ENCODE measurements at places on chromosomes 16 and 17.

DNA sequence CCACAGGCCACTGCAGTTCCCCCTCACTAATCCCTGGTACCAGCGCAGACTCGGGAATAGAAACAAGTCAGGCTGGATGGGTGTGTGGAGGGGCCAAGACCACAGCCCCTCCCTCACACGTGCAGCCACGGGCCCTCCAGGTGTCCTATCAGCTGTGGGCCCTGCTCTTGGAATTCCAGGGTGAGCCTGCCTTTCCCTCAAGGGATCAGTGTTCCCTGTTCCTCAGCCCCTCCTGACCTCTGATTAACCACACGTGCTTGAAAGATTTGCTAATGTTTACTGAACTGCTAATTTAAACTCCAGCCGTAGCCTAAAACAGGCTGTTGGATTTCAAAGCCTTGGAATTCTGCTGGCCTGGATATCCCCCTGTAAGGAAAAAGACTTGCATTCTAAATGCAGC lies 146.4 kb downstream of the SOCS1 start:
- DNase-seq = no peak

DNA sequence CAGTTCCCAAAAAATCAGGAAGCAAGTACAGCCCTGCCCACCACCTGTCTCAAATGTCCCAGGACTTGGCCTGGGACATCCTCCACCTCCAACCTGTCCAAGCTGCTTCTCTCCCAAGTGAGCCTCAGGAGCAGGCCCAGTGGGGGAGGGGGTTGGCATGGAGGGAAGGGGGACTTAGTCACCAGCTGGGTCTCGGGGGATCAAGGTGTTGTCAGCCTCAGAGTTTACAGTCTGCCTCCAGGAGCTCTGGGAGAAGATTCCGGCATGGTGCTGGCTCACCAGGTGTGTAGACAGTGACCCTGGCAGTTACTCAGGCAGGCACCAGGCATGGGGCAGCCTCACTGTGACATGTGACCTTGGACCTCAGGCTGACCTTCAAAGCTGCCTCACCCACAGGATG lies 19.7 kb downstream of the ZNF423 start:
- DNase-seq = no peak

DNA sequence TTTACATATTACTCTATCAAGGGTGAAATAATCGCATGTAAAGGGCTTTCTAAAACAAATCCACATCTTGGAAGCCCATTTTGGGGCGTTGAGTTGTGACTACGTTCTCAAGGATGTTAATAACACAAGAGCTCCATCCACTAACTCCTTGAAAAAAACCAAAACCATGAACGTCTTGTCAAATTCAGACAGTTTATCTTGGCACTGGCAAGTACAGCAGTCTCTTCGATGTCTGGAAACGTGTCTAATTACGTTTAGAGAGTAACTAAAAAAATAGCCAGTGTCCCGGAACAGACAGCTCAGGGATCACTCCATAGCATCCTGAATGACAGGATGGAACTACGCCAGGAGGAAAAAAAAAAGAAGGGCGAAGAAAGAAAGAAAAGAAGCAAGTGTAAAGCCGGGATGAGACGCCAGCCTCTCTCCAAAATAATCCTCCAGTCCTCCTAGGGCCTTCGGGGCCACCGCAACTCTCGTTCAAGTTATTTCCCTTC lies 954 bp downstream of the MYO1D start:
- DNase-seq = no peak

- no peak for DNase-seq
Measured at GRCh38 chr17:55162556-55162946, 102.2 kb upstream of the HLF start.

DNA sequence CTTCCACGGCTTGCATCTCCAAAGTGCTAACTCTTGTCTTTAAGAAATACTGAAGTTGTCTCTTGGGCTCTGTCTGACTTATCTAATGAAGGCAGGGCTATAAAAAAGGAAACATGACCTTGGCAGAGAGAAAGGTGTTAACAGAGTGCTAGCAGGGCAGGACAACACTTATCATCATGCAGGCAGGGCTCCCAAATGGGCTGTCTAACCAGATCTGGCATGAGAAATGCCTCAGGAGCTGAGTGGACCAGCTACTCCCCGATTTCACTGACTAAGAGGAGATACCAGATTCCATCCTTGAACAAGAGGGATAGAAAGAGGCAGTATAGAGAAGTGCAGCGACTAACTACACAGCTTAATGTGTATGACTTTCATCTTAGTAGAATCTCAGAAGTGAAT lies 32.6 kb downstream of the PMP22 start:
- no peak for DNase-seq

DNA sequence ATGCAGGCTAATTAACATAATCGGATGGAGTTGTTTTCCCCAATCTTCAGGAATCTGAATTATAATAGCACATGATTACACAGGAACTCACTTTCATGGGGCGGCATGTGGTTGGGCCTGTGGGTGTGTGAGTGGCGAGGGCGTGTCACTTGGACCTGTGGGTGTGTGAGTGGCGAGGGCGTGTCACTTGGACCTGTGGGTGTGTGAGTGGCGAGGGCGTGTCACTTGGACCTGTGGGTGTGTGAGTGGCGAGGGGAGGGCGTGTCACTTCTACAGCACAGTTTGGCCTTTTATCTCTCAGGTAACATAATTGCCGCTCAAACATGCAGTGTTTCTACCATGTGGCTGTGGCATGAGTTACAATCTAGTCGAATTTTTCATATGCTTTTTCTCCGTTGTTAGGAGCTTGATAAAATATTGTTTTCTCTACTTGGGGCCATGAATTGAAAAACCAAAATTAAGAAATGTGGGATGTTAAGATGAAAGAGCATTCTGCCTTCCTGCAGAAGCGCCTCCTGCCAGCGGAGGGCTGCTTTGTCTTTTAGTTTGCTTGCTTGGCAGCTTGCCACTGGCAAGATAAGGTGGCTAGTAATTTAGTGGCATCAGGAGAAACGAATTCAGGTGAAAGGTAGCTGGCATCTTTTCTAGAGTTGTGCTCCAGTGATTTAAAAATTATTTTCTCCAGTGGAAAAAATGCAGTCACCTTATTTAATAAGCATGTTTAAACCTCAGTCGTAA lies 36.2 kb downstream of the USP10 start:
- peak; percentile 54 for DNase-seq

GRCh38 chr17:57080718-57081117 lies 4.3 kb upstream of the AKAP1 start:
- no peak for DNase-seq

DNA sequence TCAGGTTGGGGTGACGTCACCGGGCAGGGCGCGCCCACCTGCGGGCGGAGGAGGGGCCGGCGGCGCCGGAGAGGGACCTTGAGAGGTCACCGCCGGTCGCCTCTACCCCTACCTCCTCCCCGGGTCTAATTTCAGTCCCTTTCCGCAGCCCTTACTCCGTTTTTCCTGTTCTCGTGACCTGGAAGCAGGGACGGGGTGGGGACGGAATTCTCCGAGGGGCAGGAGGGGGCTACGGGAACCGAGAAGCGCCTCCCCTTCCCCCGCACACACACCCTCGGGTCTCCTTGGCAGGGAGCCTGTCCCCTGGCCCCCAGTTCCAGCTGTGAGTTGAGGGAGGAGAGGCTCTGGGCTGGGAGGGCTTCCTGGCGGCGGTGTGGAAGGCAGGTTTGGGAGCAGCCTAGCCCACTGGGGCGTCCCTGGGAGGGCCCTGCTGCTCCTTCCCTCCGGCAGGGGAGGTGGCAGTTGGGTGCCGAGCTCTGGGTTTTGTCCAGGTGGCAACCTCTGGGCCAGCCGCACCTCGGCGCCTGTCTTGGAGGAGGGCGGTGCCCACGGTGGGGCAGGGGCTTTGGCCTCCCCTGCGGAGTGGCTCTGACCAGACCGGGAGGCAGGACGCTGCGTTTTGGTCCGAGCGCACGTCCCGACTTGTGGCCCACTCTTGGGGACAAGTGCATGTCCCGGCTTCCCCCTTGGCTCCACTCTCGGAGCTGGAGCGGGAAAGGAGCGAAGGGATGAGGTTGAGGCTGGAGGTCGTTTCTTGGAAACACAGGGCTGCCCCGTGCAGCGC lies 773 bp downstream of the SYNGR3 start:
- DNase-seq = peak; percentile 41

- DNase-seq = no peak
Measured at GRCh38 chr16:65123396-65124211, 1.7 kb upstream of the CDH11 start.

- DNase-seq = no peak
Measured at GRCh38 chr17:50270435-50271362, 3.6 kb upstream of the TMEM92 start.

DNA sequence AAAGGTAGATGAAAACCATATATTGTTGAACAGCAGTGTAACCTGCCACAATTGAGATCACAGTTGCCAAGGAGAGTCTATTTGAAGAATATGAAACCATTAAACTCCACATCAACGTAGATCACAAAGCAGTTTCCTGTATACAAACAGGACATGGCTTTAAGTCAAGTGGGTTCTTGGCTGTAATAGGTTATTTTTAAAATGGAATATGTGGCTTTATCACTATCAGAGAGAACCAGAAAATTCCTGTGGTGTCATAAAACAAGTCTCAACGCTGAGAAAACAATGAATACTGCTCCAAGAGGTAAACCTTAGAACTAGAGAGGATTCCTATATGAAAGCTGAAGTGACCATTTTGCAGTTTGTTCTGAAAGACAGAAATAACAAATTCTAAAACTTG lies 999.7 kb downstream of the CDH11 start:
- DNase-seq = no peak
